ENCODE measurements at places on chromosomes 13 and 19. TPM values are rescaled to one million over a fixed set of nuclear protein-coding genes. Genes with fewer than 3 reads are reported as not detected.

The ZFR2 gene
- not detected for total RNA-seq

The EFNB2 gene
- 17.5 TPM for total RNA-seq

The ZNF83 gene
- total RNA-seq = 45.4 TPM

The SIGLEC10 gene
- total RNA-seq = not detected

The BCAM gene
- 18.7 TPM for total RNA-seq

The ZNF582 gene
- not detected for total RNA-seq

The MATK gene
- not detected for total RNA-seq

The COL5A3 gene
- 0.12 TPM for total RNA-seq

The MKNK2 gene
- total RNA-seq = 96.8 TPM

The GPR12 gene
- not detected for total RNA-seq

The SPACA6 gene
- 12.2 TPM for total RNA-seq

The CGB7 gene
- total RNA-seq = 0.04 TPM

The CRX gene
- not detected for total RNA-seq

The KIR2DL3 gene
- not detected for total RNA-seq
